Inflammatory macrophage treated with lipopolysaccharide for 4 hours (primary cell): ENCODE measurements at places on chromosomes 3 and 15.
A peak's percentile ranks its signal among the peaks of the same experiment; 100 is the strongest.

GRCh38 chr15:29724026-29724425 lies 98.2 kb downstream of the TJP1 start:
- DNase-seq, result no peak

GRCh38 chr3:97530691-97531090 lies 233.9 kb upstream of the ARL6 start:
- no peak for DNase-seq

DNA sequence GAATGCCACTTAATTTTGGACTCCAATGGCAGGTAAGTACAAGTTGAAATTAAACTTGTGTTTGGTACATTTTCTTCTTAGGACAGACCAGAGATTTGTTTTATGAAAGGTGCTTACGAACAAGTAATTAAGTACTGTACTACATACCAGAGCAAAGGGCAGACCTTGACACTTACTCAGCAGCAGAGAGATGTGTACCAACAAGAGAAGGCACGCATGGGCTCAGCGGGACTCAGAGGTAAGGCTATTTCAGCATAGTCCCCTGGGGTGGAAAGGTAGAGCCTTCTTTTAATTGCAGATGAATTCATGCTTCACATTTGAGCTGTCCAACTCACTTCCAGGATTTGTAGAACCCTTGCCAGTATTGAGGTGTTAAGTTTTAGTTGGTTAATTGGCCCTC lies 51.4 kb downstream of the ASTE1 start:
- DNase-seq, result no peak

DNA sequence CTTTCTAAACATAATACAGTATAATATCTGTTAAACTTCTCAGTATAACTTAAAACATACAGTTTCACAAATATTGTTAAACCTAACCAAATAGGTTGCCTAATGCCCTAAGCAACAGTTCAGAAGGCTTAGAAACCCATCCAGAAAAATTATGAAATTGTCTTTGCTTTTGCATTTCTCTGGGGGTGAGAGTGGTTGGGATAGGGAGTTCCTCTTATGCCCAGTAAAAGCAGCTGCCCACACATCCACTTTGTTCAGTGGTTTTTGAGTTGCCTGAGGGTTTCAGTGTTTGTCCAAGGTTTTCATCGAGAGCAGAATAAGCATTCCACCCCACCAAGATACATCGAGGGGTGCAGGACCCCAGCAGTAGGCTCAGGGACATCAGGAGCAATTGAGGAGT lies 179.4 kb downstream of the CDIN1 start:
- DNase-seq, result peak; percentile 24

GRCh38 chr15:69357773-69358771 lies 56.1 kb upstream of the KIF23 start:
- DNase-seq, result no peak

- DNase-seq, result no peak
Observed at GRCh38 chr3:157242836-157243235, 82.9 kb upstream of the CCNL1 start.

- no peak for DNase-seq
Observed at GRCh38 chr3:140995881-140996280, 54.2 kb downstream of the SLC25A36 start.

GRCh38 chr15:30941520-30941919 lies 37.8 kb downstream of the FAN1 start:
- no peak for DNase-seq

DNA sequence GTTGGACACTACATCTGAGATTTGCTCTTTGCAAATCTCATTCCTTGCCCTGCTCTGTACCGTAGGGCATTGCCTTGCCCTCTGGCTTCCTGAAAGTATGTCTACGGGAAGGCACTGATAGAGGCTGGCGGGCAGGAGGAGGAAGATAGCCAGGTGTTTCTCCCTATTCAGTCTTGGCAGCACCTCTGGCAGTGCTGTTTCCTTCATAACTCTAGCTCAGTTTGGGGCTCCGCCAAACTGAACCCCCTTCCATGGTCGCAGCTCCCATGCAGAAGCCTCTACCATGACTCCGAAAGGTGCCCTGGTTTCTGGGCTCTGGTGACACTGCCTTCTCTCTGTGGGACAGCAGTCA lies 122.3 kb upstream of the PRR20G start:
- DNase-seq, result no peak
